Stimulated activated CD8-positive, alpha-beta memory T cell treated with anti-CD3 and anti-CD28 coated beads, Interleukin-4, amount 100 ng/mL, for 1 hour (primary cell): ENCODE measurements at places on chromosomes 11 and 22.

DNA sequence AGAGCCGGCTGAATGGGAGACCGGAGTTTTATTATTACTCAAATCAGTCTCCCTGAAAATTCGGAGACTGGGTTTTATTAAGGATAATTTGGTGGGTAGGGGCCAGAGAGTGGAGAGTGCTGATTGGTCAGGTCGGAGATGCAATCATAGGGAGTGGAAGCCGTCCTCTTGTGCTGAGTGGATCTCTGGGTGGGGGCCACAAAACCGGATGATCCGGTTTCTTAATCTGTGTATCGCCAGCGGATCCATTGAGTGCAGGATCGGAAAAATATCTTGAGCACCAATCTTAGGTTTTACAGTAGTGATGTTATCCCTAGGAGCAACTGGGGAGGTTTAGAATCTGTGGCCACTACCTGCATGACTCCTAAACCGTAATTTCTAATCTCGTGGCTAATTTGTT is 886 bp upstream of the NIPSNAP1 start:
- DNase-seq = no peak

GRCh38 chr11:35138943-35139721 is at the start of gene CD44:
CD44 (plus strand) TSS chr11:35139171; CDS start chr11:35139304, 133 bp downstream.
- peak; percentile 45 for DNase-seq

DNA sequence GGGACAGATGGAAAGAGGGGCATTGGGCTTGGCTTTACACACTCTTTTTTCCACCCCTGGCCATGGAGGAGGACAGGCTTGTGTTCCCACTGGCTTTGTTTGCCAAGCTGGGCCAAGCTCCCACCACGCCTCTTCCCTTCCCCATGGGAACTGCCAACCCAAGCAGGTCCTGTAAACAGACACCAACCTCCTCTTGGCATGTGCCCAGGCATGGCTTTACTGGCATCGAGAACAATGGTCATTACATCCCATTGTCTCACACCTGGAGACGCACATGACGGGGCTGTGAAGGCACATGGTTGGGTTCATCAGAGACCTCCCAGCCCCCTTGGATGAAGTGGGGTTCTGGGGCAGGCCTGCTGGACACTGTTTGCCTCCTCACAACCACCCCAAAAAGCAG is 11.7 kb downstream of the SEC14L3 start:
- no peak for DNase-seq

DNA sequence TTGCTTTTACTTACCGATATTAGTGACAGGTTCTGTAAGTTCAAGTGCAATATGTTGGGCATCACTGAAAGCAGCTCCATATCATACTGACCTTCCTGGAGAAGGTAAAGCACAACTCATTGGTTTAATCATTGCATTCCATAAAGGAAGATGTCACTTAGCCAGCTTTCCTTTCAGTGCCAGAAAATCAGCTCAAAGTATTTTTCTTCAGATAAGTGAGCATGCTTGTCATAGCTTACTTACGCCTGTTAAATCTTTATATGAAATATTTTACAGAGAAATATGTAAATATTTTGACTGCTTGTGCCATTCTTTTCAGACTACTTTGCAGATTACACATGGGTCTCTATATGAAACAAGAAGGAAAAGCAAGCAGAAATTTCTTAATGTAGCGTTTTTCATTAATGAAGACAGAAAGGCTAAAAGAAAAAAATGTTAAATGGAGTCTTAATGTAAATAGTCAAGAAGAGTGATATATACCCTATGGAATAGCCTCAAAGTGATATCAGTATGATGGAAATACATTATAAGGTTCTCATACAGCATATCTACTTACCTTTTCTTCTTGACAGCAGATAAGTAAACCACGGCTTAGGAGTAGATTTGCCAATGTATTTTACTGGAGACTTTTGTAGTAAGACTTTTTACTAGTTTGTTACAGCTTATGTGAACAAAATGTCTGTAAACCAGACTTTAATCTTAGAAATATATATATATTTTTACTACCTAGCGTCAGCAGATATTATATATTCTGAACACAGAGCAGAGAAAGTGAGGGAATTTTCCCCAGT is 649.7 kb downstream of the METTL15 start:
- DNase-seq = no peak

DNA sequence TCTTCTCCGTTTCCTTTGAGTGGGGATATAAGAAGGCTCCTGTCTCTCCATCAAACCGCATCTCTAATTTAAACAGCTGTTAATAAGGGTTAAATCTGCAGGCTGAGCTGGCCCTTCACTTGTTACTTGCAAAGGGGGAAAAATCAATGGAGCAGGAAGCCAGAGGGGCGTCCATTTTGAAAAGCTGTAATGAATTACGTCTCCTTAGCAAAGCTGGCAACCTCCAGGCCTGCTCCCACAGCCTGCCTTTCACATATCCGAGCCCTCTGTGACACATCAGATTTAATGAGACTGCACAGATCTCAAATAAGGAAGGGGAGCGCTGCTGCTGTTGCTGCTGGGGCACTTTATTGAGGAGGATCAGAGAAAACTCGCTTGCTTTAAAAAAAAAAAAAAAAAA is 320.8 kb downstream of the BLID start:
- no peak for DNase-seq

DNA sequence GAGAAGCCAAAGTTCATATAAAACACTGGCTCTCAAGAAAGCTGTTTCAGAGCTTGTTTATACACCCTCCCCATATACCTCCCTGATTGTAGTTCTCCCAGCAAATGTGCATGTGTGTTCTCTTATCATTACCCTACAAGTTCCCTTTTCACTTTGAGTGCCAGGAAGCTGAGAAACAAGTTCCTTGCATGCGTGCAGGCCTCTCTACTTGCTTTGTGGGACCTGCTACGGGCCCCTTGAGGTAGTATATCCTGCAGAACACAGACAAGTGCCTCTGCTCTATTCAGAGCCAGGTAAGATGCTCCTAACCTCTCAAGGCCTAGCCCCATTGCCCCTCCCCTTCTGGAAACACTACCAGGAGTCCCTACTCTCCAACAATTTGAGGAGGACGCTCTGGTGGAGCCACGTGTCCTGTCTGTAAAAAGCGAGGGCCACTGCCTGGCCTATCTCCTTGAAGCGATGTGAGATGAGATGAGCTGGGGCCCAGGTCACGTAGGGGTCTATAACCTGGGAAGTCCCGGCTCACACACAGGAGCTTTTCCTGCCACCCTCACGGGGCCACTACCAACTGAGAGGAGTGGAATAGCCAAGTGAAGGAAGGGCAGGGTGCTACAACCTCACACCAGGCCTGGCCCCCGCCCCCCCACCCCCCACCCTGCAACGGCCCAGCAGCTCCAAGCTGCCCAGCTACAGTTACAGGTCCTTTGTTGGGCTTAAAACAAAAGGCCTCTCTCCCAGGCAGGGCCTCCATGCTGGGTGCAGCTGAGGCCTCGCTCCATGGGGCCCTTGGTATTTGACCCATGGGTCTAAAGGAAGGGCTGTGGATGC is 2.6 kb upstream of the ATP5MGL start:
- no peak for DNase-seq

- no peak for DNase-seq
These were observed 9.7 kb downstream of the EHF start for GRCh38 chr11:34630544-34630943.

GRCh38 chr22:47633111-47633510 is 870.7 kb downstream of the TBC1D22A start:
- DNase-seq = no peak

GRCh38 chr11:20363149-20363499 is 390 bp upstream of the HTATIP2 start:
- no peak for DNase-seq

- DNase-seq = no peak
These were observed 4.5 kb upstream of the TP53I11 start for GRCh38 chr11:44955015-44955738.

DNA sequence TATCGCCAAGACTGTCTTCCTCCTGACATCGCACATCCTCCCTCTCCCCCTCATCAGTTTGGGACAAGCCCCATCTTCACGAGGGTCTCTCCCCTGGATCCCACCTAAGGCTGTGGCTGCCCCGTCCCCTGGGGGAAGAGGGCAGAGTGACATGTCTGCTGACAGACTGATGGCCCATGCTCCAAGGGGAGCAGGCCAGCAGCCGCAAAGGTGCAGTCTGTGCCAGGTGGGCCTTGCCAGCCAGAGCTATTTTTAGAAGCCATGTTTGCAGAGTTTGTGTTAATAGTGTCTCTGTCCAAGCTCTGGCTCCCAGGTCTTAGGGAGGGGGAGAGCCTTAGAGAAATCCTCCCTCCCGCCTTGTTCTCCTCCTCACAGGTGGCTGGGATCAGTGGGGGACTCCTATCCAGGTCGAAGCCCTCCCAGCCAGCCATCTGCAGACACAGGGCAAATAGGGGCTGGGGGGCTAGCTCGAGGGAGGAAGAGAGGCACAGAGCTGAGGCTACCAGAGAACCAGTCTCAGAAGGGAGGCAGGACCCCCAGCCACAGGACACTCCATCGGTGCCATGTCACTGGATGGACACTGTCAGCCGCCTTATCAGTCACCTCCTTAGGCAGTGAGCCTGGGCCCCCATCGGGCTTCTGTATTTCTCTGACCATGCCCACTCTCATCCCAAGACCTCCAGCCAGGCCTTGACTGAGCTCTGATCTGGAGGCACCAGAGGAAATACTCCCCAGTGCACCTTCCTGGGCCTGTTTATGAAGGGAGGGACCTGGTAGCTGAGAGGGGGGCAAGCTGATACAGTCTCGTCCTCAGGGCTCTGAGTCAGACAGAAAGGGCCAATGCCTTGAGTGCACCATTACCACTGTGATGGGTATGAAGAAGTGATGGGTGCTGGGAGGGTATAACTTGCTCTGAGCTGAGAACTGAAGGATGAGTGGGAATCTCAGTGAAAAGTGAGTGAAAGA is 49.3 kb downstream of the CHRDL2 start:
- DNase-seq = no peak

GRCh38 chr11:72647882-72648281 is 26.3 kb downstream of the PDE2A start:
- DNase-seq = no peak

DNA sequence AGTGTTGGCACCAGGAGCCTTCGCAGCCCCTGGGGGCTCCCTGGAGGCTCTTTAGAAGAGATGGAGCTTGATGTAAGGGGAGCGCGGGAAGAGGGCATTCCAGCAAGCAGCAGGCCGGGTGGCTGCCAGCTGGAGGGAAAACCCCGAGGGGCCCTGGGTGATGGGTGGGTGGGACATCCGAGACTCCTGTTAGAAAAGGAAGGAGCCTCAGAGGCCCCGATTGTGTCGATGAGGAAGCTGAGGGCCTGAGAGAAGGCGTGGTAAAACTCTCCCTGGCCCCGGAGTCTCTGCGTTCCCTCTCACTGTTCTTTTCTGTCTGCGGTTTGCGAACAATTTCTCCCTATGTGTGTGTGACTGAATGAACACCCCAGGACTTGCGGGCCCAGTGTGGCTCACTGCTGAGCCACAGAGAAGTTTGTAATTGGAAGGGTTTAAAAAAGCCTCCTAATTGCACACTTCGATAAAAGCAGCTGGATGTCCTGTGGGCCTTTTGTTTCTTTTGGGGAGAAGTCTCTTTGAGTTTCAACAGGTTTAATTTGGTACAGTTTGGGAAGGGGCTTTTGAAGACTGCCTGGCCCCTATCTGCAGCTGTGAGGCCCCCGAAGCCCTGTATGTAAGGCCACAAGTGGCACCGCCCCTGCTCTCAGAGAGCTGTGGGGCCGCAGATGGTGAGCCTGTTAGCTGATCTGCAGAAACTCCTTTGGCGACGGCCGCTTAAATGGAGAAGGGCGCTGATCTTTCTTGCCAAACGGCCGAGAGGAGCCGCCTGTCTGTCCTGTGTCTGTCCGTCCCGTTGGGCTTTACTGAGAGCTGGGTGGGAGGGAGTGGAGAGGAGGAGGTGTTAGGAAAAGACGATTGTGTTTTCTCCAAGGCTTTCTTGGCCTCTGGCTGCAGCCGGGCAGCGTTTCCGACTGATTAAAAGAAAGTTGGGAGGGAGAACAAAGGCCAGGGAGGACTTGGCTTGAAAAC is 2.0 kb downstream of the FBLN1 start:
- DNase-seq = no peak

DNA sequence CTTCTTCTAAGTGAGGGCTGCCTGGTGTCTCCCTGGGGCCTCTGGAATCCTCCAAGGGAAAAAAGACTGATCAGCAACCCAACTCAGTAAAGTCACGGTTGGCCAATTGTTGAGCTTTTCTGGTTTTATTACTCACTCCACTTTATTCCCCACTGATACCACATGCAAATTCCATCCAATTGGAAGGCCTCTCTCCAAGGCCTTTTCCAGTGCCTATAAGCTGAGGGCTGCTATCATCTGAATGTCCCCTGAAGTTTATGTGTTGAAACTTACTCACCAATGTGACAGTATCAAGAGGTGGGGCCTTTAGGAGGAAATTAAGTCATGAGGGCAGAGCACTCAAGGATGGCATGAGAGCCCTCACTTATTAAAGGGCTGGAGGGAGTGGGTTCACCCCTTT is 463.3 kb downstream of the BUD13 start:
- no peak for DNase-seq

DNA sequence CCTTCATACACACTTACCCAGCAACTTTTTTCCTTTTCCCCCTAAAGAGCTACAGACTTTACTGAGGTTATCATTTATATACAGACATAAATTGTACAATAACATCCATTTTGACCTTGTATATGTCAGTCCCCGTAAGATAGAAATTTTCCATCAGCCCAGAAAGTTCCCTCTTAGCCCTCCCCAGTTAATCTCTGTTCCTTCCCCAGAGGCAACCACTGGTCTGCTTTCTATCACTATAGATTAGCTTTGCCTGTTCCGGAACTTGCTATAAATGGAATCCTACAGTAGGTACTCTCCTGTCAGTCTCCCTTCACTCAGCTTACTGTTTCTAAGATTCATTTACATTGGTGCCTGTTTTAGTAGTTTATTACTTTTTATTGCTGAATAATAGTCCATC is 54.9 kb downstream of the TSPAN18 start:
- no peak for DNase-seq

DNA sequence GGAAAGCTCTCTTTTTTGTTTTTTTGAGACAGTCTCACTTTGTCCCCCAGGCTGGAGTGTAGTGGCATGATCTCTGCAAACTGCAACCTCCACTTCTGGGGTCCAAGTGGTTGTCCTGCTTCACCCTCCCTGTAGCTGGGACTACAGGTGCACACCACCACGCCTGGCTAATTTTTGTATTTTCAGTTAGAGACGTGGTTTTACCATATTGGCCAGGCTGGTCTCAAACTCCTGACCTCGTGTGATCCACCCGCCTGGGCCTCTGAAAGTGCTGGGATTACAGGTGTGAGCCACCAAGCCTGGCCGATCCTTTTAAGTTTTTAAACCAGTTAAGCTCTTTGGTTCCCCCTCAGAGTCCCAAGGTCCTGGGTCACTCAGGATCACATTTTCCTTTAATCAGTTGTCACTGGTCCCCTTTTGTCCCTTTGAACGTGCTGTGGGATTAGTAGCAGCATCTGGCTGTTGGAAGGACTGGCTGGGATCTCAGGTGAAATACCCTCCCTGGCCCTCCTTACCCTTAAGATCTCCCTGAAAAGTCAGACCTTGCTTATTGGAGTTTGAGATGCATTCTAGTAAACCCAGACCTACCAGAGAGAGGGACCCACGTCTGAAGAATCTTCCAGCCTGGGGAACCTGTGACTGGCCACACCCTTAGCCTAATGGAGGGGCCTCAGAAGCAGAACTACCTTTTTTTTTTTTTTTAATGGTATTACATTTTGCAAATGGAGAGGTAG is 8.1 kb downstream of the MALAT1 start:
- no peak for DNase-seq

GRCh38 chr22:46934746-46935491 is 172.5 kb downstream of the TBC1D22A start:
- no peak for DNase-seq

GRCh38 chr11:35237860-35238715 is 99.1 kb downstream of the CD44 start:
- DNase-seq = no peak

GRCh38 chr11:212150-213100 is 4.9 kb downstream of the RIC8A start:
- no peak for DNase-seq
